ENCODE measurements at places on chromosomes 4 and X.

DNA sequence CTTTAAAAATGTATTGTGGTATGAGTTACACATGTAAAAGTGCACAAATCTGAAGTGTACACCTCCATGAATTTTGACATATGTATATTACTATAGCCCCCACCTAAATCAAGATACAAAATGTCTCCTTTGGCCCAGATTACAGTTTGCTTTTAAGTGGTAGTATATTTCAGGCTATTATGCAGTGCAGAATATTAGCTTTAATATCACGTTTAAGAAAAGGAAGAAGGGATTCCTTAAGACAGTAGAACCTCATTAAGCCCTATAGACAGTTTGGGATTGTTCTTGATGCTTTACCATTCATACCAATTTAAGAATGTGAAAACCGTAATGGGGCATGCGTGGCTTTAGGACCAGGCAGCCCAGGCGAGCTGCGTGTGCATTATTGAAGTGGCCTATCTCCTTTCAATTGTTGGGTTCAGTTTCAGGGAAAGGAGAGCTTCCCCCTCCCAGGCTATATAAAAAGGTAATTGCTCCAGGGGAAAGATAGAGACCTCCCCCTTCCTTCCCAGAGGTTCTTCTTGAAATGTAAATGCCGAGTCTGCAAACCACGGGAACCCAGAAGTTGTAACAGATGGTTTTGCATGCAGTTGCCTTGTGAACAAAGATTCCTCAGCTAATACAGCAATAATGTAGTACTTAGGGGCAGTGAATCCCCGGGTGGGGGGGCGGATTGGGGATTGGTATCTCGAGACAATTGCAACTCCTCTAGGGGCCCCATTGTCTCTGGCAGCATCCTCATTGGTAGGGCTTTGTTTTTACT, 106.1 kb downstream of the UCHL1 start:
- no peak for DNase-seq

GRCh38 chrX:127459790-127460189, 592.4 kb downstream of the ACTRT1 start:
- DNase-seq: no peak

GRCh38 chrX:136849395-136849794, 31.1 kb downstream of the RBMX start:
- DNase-seq: no peak

- peak; percentile 31 for DNase-seq
Measured at GRCh38 chr4:74794382-74795010, at the start of gene BTC. BTC (minus strand) TSS chr4:74794523; CDS start chr4:74794325, 198 bp downstream.

DNA sequence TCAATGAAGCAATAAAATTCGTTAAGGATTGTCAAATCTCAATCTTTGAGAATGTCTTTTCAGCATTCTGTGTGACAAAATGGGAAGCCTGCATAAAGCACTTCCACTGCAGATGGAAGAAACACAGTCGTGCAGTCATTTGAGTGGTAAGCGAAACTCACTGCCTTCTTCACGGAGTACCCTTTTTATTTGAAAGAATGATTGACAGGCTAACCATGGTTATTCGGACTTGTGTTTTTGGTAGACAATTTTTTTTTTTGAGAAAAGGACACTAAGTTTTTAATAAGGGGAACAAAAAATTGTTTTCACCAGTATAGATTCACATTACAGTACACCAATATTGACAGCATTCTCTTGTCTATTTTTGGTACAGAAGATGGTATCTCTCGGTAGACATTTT, 86.9 kb upstream of the MSX1 start:
- no peak for DNase-seq

DNA sequence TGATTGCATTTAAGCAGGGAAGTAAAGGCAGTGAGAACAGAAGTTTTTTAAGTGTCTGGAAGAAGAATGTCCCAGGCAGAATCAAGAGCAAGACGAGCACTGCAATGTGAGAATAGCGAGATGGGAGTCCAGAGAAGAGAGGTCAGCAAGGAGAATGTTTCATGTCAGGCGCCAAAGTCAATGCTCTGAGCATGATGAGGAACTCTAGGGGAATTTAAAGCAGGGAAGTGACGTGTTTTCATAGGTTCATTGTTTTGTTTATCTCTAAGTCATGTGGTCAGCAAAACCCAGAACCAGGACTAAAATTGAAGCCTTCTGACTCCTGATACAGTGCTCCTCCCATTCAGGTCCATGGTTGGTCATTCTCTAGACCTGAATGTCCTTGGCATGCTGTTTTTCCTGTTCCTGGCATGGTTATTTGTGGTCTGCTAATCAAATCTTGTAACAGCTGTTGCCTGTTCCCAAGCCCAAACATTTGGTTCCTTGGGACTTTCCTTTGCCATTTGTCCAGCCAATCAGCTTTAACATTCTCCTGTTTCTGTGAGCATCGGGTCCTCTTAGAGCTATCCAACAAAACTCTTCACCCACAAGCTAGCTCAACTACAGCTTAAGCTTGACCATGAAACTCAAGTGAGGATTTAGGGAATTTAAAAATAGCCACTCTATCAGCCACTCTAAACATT, 37.7 kb downstream of the PTCHD1 start:
- no peak for DNase-seq

- no peak for DNase-seq
Measured at GRCh38 chr4:101081166-101081565, 266.2 kb downstream of the PPP3CA start.

DNA sequence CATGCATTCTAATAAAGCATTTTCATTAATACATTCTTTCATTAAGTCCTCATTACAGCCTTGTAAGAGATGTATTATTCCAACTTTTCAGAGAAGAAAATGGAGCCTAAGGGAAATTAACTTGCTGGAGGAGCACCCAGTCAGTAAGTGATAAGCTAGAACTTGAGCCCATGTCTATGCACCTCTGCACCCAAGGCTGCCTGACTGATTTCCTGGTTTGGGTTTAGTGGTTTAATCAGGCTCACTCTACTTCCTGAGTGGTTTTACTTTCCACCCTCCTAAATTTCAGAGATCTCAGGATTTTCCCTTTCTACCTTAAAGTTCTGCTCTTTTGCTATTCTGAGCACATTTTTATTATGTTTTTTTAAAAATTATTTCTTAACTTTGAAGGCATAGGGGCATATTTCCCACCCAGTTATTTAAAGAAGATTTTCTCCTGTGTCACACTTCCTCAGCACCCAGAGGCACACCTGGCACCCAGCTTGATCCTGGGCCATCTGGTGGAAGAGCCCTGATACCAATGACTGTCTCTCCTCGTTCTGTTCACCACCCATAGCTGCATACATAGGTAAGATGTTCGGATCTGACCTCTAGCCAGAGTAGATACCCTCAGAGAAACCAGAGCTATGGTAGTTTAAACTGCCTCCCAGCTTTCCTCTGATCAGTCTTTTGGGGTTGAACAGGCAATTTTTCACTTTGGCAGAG, 10.4 kb downstream of the CORIN start:
- no peak for DNase-seq

GRCh38 chrX:138519296-138519695, 192.2 kb downstream of the FGF13 start:
- no peak for DNase-seq

DNA sequence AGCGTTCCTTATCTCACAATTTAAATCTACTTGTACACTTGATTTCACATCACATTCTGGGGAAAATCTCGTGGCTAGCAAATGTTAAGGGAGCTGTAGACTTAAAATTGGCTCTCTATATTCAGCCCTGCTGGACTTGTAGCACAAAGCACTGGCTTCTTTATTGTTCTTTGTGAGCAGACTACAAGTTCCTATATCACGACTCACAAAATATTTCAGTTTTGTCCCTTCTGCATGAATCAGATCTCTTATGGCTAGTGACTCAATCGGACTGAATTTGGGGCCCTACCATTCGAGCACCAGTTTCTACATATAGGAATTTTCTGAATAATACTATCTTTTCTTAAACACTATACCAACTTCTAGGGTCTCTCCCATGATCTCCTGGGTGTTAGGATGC, 390.1 kb downstream of the ADAM29 start:
- no peak for DNase-seq

GRCh38 chr4:5995901-5996623, 22.2 kb downstream of the C4orf50 start:
- DNase-seq: no peak

DNA sequence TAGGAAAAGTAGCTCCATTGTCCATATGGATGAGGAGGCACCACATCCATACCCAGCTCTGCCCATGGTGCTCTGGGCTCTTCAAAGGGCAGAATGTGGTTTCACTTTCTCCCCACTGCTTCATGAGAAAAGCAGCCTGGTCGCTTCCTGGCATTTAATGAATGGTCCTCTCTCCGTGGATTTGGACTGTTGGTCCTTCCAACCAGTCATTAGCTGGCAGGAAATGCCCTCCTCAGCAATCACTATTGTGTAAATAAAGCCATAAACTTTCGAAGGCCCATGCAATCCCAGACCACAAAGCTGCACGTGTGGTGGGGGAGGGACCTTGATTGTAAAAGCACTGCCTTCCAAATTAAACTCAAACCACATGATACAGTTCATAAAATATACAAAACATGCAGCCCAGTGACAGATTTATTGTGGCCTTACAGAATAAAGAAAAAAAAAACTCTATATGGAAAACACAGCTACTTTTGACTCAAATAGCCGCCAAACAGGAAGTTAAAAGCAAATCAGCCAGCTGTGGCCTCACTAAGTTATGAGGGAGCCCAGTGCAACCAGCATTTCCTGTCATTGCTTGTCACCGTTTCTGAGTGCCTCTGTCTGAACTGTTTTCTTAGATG, 8.1 kb downstream of the MBNL3 start:
- DNase-seq: peak; percentile 52

DNA sequence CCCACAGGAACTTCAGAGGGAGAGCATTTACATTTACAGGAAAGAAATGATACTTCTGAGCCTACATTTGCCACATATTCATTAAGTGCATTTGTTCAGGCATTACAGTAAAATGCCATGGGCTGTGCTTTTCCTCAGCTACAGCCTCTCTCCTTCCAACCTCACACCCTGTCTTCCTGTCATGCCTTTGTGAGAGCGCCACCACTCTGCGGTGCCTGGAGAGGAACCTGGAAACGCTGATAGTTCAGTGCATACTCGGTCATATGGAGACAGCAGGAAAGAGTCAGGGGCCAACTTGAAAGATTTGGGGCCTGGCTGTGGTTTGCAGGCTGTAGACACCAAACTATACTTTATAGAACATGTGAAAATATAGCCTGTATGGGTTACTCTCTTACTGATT, 40.5 kb downstream of the NFKB1 start:
- DNase-seq: peak; percentile 25

GRCh38 chr4:136302566-136302965, 1229.7 kb downstream of the PCDH18 start:
- no peak for DNase-seq

DNA sequence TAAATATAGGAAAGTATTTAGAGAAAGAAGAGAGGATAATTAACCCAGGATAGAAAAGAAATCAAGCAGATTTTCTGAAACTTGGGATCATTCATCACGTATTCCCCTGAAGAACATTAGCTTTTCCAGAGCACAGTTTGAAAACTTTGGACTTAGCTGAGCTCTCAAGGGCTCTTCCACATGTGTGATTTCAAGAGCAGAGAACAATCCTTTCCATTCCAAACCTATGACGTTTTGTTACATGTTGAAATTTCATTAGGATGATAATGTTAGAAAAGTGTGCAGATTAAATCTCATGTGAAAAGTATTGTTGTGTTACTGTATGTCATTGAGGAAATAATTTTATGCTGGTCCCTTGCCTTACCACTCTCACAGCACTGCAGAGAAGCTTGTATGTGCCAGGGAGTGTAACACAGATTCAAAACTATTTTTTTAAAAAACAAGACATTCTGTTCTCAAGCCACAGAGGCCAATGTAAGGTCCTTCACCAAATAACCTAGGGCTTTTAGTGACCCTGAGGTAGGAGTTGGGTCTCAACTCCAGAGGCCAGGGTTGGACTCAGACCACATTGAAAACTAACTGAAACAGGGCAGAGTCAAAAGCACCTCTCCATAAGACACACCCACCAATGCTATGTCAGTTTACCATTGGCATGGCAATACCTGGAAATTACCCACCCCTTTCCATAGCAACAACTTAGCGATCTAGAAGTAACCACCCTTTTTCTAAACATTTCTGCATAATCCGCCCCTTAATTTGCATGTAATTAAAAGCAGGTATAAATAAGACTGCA, 141.3 kb downstream of the ANXA5 start:
- DNase-seq: no peak

DNA sequence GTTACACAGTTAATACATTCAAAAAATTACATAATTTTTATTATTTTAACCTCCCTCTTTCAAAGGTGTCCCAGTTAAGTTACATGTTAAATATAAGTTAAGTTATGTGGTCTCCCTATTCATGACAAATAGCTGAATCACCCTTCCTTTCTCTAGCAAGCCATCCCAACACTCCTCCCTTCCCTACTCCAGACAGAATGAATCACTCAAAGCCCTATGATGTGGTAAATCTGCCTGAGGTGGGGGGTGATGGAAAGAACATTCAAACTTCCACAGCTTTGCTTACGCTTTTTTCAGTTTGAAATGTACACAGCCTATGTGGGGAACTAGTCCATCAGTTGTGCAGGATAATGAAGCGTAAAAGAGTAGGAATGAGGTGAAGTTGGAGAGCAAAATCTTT, 90.2 kb downstream of the CXCL13 start:
- no peak for DNase-seq

DNA sequence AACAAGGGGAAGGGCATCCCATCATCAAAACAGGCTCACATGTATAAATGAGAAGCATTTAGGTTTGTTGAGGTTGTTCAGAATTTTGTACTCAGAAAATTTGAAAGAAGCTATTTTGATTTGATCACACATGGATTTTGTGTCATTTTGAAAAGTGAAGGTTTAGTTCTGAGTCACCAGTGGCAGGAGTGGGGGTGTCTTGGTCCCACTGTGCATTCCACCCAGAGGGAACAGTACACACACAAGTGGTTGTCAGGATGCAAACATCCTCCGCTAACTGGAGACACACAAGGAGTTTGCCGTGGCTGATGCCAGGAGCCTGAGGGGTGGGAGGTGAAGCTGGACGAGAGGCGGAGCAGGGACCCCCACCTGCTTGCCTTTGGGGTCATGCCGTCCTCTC, 198.2 kb upstream of the PSAPL1 start:
- DNase-seq: no peak

DNA sequence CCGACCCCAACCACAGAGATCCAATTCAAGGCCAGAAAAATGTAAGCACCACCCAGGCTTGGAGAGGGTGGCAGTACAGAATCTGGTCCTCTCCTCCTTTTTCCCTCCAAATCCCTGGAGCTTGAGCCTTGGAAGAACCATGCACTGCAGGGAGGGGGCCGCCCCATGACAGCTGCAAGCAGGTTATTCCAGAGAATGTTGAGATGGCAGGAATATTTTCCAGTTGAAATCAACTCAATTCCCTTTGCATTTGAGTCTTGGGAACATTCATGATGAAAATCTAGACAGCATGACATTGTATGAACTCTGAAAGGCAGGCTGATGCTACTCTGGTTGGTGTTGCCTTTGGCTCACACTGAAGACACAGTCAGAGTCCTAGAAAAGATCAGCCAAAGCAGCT, 386.6 kb upstream of the FGF16 start:
- DNase-seq: no peak

Data from hematopoietic multipotent progenitor cell treated with erythropoietin and hydrocortisone succinate and interleukin-3 and kit ligand, for 8 days (in vitro differentiated cells).